ENCODE measurements at places on chromosomes 3 and 15.

DNA sequence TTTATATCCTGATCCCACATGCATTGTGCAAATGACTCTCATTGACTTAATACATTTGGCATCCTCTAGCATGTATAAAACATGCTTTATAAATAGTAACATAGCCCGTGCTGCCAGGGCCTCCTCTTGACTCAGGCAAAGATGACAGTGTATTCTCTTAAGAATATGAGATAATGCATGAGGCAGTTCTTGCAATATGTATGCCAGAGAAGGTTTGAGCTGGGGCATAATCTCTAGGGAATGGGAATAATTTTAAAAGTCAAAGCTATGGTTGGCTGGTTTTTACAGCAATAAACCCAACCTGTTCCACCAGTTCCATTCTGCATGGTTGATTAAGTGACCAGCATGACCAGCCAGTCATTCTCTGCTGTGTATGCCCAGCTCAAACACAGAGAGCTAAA, 179.0 kb upstream of the PFN2 start:
- no peak for DNase-seq

DNA sequence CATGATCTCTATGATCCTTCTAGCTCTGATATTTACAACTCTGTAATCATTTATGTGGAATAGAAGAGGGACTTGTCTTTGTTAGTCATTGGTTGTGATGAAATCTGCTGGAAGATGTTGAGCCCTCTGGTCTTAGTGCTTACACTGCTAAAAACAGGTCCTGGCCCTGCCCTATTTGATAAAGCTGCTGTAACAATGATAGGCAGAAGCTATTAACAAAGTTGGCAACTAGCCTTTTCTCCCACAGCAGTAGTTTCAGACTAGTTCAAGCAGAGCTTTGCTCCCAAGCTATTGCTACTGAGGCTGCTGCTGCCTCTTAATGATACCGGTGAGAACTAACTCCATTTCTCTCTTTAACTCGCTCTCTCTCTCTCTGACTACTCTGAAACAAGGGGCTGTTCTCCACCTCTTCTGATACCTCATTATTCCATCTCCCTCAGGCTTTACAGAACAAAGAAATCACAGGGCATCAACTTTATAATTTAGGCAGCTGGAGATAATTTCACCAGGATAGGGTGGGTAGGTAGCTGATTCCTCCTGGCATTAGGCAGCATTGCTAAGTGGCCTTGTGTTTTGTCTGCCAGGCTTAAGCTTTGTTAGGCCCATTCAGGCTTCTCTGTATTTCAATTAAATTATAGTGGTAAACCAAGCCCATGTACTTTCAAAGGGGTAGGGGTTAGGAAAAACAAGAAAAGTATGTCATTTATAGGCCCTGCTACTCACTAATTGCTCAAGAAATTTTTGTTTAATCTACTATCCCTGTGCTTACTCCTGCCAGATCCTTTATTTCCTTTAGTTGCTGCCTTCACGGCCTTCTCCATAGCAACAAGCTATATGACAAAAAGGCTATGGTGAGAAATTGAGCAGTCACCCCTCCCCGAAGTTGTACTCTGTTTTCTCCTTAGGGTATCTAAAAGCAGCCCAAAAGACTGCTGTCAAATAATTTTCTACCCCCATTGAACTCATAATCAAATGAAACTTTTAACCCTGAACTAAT, 139.6 kb downstream of the RBPMS2 start:
- DNase-seq: no peak

GRCh38 chr3:71509066-71509465, 74.5 kb downstream of the FOXP1 start:
- no peak for DNase-seq

GRCh38 chr3:107315141-107315540, 62.1 kb upstream of the CCDC54 start:
- DNase-seq: no peak

GRCh38 chr15:75723171-75723846, 10.7 kb upstream of the CSPG4 start:
- DNase-seq: no peak

DNA sequence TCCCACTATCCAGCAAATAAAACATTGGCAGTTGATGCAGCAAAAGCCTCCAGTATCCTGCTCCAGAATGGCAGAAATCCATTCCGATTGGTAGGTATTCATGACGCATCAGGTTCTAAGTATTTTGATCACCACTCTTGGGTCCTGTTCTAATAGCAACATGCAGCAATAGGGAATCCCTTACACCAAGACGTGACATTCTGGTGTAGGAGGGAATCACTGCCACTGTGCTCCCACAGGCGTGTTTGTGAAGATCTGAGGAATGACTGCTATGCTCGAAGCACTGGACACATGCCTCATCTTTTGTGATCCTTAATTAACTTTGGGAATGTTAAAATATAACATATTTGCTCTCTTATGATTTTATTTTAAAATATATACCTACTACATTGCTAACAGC, 552.9 kb downstream of the MECOM start:
- no peak for DNase-seq

- no peak for DNase-seq
Measured at GRCh38 chr15:70044168-70044567, 53.5 kb downstream of the TLE3 start.

DNA sequence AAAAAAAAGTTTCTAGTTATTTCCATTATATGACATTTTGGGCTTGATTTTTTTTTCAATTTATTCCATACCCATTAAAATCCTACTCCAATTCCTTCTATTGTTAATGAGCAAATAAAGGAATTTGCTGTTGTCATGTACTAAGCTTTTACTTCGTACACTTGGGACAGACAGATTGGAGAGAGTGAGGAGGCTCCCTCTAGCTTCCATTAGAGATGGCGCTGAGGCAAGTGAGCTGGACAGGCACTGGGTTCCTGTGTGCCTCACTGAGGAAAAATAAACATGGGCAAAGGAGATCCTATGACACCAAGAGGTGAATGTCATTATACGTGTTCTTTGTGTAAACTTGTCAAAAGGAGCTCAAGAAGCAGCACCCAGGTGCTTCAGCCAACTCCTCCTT, 441.1 kb upstream of the MDFIC2 start:
- no peak for DNase-seq

DNA sequence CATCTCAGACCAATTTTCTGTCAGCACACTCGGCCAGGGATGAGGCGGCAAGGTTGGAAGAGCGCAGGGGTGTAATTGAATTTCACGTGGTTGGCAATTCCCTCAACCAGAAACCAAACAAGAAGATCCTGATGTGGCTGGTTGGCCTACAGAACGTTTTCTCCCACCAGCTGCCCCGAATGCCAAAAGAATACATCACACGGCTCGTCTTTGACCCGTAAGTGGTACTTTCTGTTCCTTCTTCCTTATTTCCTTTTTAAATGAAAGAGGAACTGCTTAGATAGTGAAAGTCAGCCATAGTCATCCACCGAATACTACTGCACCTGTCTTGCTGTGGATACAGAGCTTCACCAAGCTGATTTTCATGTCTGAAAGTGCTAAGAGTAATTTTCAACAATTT, 60.1 kb downstream of the SGO1 start:
- DNase-seq: no peak

DNA sequence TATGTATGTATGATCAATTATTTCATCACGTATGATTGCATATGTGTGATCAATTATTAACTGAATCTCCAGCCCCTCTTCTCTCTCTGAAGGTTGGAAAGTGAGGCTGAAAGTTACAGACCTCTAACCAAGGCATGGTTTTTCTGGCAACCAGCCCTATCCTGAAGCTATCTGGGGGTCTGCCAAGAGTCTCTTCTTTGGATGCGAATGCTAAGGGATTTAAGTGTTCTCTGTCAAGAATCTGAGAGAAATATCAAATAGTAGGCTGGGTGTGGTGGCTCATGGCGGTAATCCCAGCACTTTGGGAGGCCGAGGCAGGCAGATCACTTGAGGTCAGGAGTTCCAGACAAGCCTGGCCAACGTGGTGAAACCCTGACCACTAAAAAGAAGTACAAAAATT, 8.1 kb downstream of the NKTR start:
- DNase-seq: no peak

GRCh38 chr3:136751316-136752171, 634 bp downstream of the STAG1 start:
- peak; percentile 30 for DNase-seq

DNA sequence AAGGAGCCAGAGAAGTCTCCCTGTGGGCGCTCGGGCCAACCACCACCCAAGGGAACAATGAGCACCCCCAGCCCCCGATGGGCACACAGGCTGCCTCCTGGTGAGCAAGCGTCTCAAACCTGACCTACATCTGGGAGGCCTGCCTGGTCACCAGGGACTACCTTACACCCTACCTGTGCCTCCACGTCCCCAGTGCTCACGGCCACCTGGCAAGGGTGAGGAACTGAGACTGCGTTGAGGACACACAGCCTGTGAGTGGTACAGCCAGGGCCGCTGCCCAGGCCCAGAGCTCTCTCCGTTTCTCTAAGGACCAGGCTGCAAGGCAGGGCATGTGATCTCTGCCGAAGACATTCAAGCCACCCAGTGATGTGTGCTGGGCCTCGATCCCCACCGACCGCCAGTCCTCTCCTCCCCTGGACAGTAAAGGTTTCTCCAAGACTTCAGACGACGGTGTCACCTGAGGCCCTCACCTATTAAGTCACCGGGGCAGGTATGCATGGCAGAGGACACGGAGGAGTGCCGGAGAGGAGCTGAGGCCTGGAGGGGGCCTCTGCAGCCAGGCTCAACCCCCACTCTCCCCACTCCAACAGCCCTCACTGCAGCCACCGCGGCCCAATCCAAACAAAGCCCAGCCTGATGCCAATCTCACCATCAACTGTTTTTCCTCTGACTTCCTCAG, 2.8 kb downstream of the GOLGA8A start:
- DNase-seq: no peak

DNA sequence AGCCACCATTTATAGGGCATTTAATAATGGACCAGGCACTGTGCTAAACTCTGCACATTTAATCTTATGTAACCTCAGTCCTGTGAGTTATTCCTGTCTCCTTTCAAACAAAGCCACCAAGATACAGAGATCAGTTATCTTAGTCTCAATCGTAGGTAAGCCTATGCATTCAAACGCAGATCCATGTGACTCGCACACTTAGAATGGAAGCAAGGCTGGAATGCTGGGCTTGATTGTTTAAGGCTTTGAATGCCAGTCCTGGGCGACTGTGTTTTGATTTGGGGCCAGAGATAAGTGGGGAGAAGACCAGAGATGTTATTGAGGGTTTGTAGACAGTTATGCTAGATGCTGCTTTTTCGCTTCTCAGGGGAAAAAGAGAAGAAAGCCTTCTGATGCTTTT, 22.2 kb downstream of the MED12L start:
- no peak for DNase-seq

DNA sequence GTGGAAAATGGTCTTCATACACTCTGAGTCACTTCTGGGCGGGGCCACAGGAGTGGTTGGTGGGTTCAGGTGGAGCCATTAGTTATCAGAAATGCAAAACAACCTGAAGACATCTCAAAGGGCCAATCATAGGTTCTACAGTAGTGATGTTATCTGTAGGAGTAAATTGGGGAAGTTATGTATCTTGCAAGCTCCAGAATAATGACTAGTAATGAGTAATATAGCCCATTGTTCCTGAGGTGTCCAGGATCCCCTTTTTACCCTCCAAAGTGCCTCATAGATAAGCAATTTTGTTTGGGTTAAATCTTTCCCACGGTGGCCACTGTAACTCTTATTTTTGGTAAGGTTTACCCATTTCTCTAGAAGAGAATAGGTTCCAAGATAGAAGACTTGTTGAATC, 91.7 kb downstream of the PIK3R4 start:
- DNase-seq: no peak

GRCh38 chr3:150635526-150635925, 32.4 kb downstream of the SELENOT start:
- no peak for DNase-seq

Data from stimulated activated CD8-positive, alpha-beta memory T cell treated with anti-CD3 and anti-CD28 coated beads, Interleukin-7, amount 100 ng/mL, for 1 hour (primary cell).